ENCODE measurements at places on chromosomes 16 and 17. TPM values are rescaled to one million over a fixed set of nuclear protein-coding genes. Genes with fewer than 3 reads are reported as not detected.

DNA sequence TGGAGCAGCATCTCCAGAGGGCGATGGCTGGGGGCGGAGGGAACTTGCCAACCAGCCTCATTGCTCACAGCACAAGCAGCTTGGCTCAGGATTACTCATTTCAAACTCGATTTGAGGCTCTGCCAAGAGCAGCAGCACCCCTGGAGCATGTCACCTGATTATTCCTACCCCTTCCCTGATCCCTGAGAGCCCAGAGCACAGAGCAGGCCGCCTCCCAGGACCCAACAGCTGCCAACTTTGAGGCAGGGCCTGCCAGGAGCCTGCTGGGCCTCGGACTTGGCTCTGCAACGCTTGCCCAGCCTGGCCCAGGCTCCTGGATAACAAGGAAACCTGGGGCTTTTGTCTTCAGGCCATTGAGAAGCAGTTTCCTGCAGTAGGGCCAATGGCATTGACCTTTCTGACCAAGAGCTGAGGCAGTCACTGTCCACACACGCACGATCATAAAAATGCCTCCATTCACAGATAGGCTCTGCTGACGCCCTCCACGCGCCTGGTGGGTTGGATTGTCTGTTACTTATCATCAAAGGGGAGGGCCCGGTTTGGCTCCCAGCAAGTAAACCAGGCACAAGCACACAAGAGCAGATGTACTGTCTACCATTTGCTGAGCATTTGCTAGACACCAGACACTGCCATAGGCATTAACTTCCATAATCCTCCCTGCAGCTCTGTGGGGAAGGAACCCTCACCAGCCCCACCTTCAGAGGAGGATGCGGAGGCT lies 406.6 kb upstream of the EEF2KMT start:
- no peak for DNase-seq
- H3K27ac ChIP-seq = no peak overlapping the region
- H3K4me3 ChIP-seq = no peak overlapping the region
- no peaks in the 10 kb centered on the region for H3K36me3 ChIP-seq
- no peaks in the 10 kb centered on the region for H3K27me3 ChIP-seq
- H3K4me1 ChIP-seq = no peaks in the 10 kb centered on the region

DNA sequence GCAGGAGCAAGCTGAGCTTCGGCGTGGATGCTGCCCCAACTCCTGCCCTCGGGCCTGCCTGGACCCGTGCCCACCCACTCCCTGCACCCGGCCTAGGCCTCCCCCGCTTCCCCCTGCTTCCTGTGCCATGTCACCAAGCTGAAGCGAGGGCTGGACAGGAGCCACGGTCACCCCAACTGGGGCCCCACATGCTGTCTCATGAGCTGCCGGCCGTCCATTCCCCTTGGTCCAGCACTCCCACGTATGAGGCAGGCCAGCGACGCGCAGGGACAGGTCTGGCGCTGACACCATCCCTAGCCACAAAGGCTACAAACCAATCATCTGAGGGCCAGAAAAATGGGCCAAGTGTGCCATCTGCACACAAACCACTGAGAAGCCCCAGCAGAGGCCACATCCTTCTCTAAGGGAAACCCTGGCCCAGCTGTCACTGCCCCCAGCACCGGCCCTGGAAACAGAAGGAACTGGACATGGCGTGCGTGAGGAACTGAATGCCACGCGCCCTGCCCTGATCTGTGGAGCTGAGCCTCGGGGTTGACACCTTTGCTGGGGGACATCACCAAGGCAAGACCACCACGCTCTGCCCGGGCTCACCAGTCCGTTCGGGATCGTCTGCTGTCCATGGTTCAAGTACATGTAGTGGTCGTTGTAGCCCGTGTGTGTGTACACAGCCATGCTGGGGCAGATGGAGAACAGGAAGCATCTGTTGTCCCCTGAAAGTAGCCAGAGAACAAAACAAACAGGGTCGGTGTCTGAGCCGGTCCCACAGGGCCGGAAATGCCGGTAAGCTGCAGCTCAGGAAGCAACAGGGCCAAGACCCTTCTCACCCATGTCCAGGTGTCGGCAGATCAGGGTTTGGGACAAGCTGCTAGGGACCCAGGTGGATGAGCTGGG lies 22.2 kb downstream of the MEAK7 start:
- H3K27ac ChIP-seq = no peak overlapping the region
- peaks cover 4% of the 10 kb centered on the region for H3K4me1 ChIP-seq
- DNase-seq = peak; percentile 89
- no peak overlapping the region for H3K4me3 ChIP-seq
- peaks cover 33% of the 10 kb centered on the region for H3K36me3 ChIP-seq
- no peaks in the 10 kb centered on the region for H3K27me3 ChIP-seq

Gene ABCA8
- 75.9 TPM for total RNA-seq

Gene CCL22
- total RNA-seq = 0.49 TPM

- no peaks in the 10 kb centered on the region for H3K4me1 ChIP-seq
- H3K4me3 ChIP-seq = no peak overlapping the region
- no peak overlapping the region for H3K27ac ChIP-seq
- no peak for DNase-seq
- H3K27me3 ChIP-seq = no peaks in the 10 kb centered on the region
Observed at GRCh38 chr17:69884846-69885245, 190.2 kb upstream of the KCNJ16 start.

Gene FN3KRP
- total RNA-seq = 10.6 TPM

GRCh38 chr17:1727258-1727789 lies 2.8 kb downstream of the WDR81 start:
- H3K27me3 ChIP-seq = no peaks in the 10 kb centered on the region
- peaks cover 80% of the 10 kb centered on the region for H3K4me1 ChIP-seq
- no peaks in the 10 kb centered on the region for H3K36me3 ChIP-seq
- DNase-seq = no peak
- H3K4me3 ChIP-seq = no peak overlapping the region
- H3K27ac ChIP-seq = no peak overlapping the region

Gene CRISPLD2
- 320 TPM for total RNA-seq

GRCh38 chr17:35898283-35899070 lies 18.3 kb upstream of the CCL5 start:
- no peaks in the 10 kb centered on the region for H3K36me3 ChIP-seq
- no peak overlapping the region for H3K27ac ChIP-seq
- no peaks in the 10 kb centered on the region for H3K27me3 ChIP-seq
- no peak for DNase-seq
- H3K4me1 ChIP-seq = no peaks in the 10 kb centered on the region

GRCh38 chr16:31455601-31456314 lies 3.5 kb upstream of the ARMC5 start:
- H3K4me1 ChIP-seq = peaks cover 82% of the 10 kb centered on the region
- DNase-seq = no peak
- H3K4me3 ChIP-seq = no peak overlapping the region
- no peaks in the 10 kb centered on the region for H3K27me3 ChIP-seq
- H3K27ac ChIP-seq = peak overlapping the region; percentile 84

Gene ST6GALNAC2
- total RNA-seq = 24.8 TPM
